ENCODE measurements at places on chromosomes 4 and X.

DNA sequence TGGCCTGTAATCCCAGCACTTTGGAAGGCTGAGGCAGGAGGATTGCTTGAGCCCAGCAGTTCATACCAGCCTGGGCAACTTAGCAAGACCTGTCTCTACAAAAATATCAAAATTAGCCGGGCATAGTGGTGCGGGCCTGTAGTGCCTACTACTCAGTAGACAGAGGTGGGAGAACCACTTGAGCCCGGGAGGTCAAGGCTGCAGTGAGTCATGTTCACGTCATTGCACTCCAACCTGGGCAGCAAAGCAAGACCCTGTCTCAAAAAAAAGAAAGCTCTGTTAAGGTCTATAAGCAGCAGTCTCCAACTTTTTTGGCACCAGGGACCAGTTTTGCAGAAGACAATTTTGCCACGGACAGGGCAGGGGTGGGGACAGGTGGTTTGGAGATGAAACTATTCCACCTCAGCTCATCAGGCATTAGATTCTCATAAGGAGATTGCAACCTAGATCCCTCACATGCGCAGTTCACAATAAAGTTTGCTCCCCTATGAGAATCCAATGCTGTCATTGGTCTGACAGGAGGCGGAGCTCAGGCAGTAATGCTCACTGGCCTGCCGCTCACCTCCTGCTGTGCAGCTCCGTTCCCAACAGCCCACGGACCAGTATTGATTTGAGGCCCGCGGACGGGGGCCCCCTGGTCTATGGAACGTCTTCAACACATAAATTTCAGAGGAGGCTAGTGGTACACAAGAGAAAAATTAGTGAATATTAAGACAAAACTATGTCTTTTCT is 67.9 kb downstream of the KLHL8 start:
- no peak overlapping the region for H3K27ac ChIP-seq
- H3K36me3 ChIP-seq, result no peaks in the 10 kb centered on the region
- DNase-seq, result no peak
- H3K4me3 ChIP-seq, result no peak overlapping the region

DNA sequence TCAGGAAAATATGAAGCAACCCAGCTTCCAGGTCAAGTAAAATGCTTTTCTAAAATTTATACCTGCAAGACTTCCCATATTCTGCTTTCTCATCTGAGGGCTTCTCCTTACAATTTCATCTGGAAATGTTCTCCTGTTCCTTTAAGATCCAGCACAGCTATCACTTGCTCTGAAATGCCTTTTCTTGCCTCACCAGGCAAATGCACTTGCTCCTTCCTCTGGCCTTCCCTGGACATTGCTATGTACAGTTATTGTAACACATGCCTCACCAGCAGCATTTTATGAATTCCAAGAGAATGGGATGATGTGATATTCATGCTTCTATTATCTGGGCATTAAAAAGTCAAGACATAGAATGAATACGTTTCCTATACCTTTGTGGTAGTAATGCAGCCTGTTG is 842.1 kb upstream of the INTU start:
- H3K4me3 ChIP-seq, result no peak overlapping the region
- H3K27ac ChIP-seq, result no peak overlapping the region
- H3K27me3 ChIP-seq, result no peaks in the 10 kb centered on the region
- DNase-seq, result no peak

- H3K4me1 ChIP-seq, result peaks cover 2% of the 10 kb centered on the region
- DNase-seq, result no peak
- H3K4me3 ChIP-seq, result no peak overlapping the region
- no peaks in the 10 kb centered on the region for H3K36me3 ChIP-seq
- no peaks in the 10 kb centered on the region for H3K27me3 ChIP-seq
Measured at GRCh38 chrX:72247206-72247942, 8.5 kb upstream of the ERCC6L start.

DNA sequence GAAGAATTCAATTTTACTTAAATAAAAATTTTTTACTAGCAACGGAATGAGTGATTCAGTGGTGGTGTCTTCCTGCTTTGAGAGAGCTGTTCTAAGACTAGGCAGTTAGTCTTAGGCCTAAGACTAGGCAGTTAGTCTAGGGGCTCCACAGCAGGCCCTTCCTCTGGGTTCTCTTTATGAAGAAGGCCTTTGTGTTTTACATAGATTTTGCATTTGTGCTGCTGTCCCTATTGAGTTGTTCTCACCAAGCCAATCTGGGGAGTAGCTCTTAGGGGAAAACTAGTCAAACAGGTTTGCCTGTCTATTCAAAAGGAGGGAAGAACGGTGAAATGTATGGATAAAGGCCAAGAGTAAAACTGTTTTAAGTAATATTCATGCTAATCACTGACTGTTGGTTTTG is 7.6 kb downstream of the UGT8 start:
- H3K36me3 ChIP-seq, result no peaks in the 10 kb centered on the region
- H3K4me1 ChIP-seq, result no peaks in the 10 kb centered on the region
- H3K27me3 ChIP-seq, result peaks cover 10% of the 10 kb centered on the region
- H3K27ac ChIP-seq, result no peak overlapping the region
- no peak overlapping the region for H3K4me3 ChIP-seq

GRCh38 chrX:68147848-68148247 is 285.4 kb downstream of the OPHN1 start:
- no peaks in the 10 kb centered on the region for H3K27me3 ChIP-seq
- no peak for DNase-seq
- no peak overlapping the region for H3K27ac ChIP-seq

GRCh38 chr4:47349326-47349725 is 114.2 kb downstream of the COMMD8 start:
- H3K4me3 ChIP-seq, result no peak overlapping the region
- H3K36me3 ChIP-seq, result no peaks in the 10 kb centered on the region
- H3K4me1 ChIP-seq, result no peaks in the 10 kb centered on the region
- H3K27me3 ChIP-seq, result no peaks in the 10 kb centered on the region

- no peak for DNase-seq
- H3K27me3 ChIP-seq, result no peaks in the 10 kb centered on the region
- no peaks in the 10 kb centered on the region for H3K36me3 ChIP-seq
- no peaks in the 10 kb centered on the region for H3K4me1 ChIP-seq
- no peak overlapping the region for H3K27ac ChIP-seq
Measured at GRCh38 chr4:11106190-11106589, 322.5 kb downstream of the HS3ST1 start.

GRCh38 chr4:108834835-108835384 is 72.1 kb upstream of the ETNPPL start:
- H3K27ac ChIP-seq, result no peak overlapping the region
- no peak overlapping the region for H3K4me3 ChIP-seq
- peak; percentile 16 for DNase-seq
- no peaks in the 10 kb centered on the region for H3K36me3 ChIP-seq
- peaks cover 17% of the 10 kb centered on the region for H3K4me1 ChIP-seq

DNA sequence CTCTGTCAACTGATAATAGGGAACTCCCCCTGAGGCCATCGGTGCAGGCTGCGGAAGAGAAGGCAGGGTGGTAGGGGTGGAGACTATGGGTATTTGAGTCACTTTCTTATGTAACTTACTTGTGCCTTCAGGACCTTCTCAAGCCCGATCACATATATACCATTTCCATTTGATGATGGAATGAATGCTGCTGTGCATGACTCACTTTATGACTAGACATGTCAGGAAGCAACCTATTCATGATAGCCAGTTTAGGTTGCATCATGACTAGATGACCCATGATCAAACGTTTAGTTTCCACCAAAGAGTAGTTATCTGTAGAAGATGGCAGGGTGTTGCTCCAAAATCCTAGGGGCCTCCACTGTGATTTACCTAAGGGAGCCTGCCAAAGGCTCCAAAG is 435.5 kb downstream of the DTHD1 start:
- no peaks in the 10 kb centered on the region for H3K27me3 ChIP-seq
- no peak overlapping the region for H3K4me3 ChIP-seq
- H3K27ac ChIP-seq, result no peak overlapping the region
- H3K36me3 ChIP-seq, result no peaks in the 10 kb centered on the region

DNA sequence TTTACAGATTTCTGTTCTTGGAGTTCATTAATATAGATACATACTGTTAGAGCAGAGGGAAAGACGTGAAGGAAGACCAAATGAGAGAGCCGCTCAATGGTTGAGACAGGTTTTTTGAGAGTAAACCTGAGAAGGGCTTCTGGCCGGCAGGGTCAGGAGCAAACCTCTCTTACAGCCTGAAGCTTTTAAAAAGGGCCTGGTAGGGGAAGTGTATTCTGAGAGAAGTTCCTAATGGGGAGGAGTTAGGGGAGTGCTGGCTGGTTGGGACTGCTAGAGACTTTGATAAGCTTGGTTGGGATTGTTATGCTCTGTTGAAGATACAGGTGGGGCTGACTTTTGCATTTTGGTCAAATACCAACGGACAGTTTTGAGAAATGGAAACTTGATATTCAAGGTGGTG is 186.8 kb upstream of the PABPC4L start:
- no peaks in the 10 kb centered on the region for H3K36me3 ChIP-seq
- H3K4me3 ChIP-seq, result no peak overlapping the region
- no peaks in the 10 kb centered on the region for H3K27me3 ChIP-seq
- H3K27ac ChIP-seq, result no peak overlapping the region
- H3K4me1 ChIP-seq, result no peaks in the 10 kb centered on the region

- H3K4me3 ChIP-seq, result no peak overlapping the region
- DNase-seq, result no peak
- H3K27me3 ChIP-seq, result no peaks in the 10 kb centered on the region
- no peaks in the 10 kb centered on the region for H3K36me3 ChIP-seq
- H3K27ac ChIP-seq, result peak overlapping the region; percentile 80
Measured at GRCh38 chrX:119040432-119040831, 32.4 kb upstream of the CT47C1 start.

DNA sequence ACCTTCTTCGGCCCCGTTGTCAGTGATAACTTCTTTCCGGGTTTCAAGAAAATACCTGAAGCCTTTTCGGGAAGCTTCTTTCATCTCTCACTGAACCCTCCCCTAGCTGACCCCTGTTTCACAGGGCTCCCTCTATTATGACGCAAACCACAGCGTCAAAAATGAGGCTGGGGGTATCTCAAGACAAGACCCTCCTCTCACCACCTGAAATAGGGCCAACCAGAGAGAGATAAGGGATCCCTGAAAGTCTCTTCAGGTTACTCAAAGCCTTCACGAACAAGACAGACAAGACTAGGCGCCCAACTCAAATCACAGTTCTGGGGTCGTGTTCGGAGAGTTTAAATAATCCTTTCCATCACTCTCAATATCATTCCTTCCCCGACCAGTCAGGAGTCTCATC is 1.2 kb downstream of the PHF8 start:
- peak overlapping the region; percentile 39 for H3K27ac ChIP-seq
- peaks cover 7% of the 10 kb centered on the region for H3K36me3 ChIP-seq
- peaks cover 8% of the 10 kb centered on the region for H3K4me1 ChIP-seq
- H3K4me3 ChIP-seq, result peak overlapping the region; percentile 66
- DNase-seq, result no peak

DNA sequence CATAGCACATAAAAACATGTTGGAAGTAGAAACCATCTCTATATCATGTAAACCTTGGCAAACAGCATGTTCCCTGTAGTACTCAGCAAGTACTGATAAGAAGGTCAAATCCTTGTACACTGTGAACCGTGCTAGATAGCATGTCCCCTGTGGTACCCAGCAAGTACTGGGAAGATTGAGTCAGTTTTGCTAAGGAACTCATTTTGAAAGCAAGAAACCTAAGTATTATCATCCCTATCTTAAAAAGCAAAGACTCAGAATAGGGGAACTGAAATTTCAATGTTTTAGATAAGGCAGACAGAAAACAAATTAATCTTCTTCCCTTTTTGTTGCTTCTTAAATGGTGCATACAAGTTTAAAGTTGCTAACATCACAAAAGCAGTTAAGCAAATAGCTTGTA is 180.2 kb downstream of the RBM46 start:
- no peak overlapping the region for H3K27ac ChIP-seq
- H3K4me1 ChIP-seq, result no peaks in the 10 kb centered on the region
- H3K27me3 ChIP-seq, result no peaks in the 10 kb centered on the region
- H3K4me3 ChIP-seq, result no peak overlapping the region
- no peaks in the 10 kb centered on the region for H3K36me3 ChIP-seq
- no peak for DNase-seq

- no peaks in the 10 kb centered on the region for H3K4me1 ChIP-seq
- DNase-seq, result no peak
- H3K36me3 ChIP-seq, result no peaks in the 10 kb centered on the region
- H3K4me3 ChIP-seq, result no peak overlapping the region
- peaks cover 67% of the 10 kb centered on the region for H3K27me3 ChIP-seq
- no peak overlapping the region for H3K27ac ChIP-seq
Measured at GRCh38 chrX:152878976-152879755, 18.7 kb upstream of the ZNF185 start.

- no peaks in the 10 kb centered on the region for H3K36me3 ChIP-seq
- H3K4me1 ChIP-seq, result no peaks in the 10 kb centered on the region
- no peak overlapping the region for H3K4me3 ChIP-seq
- no peaks in the 10 kb centered on the region for H3K27me3 ChIP-seq
- no peak overlapping the region for H3K27ac ChIP-seq
Measured at GRCh38 chrX:131059246-131059645, 1.1 kb downstream of the ARHGAP36 start.

GRCh38 chr4:150082241-150082640 is 4.0 kb downstream of the DCLK2 start:
- no peak overlapping the region for H3K27ac ChIP-seq
- DNase-seq, result no peak
- H3K4me1 ChIP-seq, result peaks cover 10% of the 10 kb centered on the region
- no peaks in the 10 kb centered on the region for H3K27me3 ChIP-seq

DNA sequence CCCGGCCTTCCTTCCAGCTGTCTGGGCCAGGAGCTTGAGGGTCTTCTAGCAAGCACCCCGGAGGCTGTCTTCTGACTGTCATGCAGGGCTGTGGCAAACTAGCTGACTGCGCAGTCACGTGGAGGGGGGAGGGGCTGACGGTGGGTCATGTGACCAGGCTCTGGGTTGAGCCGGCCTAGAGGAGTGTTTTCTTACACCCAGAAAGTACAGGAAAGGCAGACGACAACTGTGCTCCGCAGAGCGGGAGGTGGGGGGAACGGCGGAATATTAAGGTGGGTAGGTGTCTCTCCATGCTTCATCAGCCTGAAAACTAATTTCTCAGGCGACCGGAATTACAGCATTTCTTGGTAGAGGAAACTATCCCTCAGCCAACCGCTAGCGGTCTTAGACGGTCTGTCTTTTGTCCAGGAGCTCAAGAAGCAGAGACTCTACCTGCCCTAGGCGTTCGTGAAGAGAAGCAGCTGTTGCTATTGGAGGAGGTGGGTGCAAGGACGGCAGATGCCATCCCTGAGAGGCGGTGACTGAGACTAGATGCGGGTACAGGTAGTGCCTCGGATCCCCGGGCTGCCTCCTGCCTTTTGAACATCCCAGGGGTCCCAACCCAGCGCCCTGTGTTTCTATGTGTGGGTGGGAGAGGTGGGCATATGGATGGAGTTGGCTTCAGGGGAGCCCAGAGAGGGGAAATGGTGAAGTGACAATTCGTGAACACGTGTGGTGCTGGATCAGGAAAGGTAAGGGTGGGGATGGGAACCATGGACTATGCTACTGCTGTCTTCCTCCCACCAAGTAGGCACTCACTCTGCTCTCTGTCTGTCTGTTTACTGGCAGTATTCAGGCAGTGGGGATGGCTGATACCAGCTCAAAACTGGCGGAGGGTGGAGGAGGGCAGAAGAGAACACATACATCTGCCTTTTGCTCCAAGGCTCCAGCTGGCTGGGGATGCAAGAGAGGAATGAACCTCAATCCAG is 8.8 kb downstream of the GPRASP1 start:
- peak; percentile 74 for DNase-seq
- H3K27me3 ChIP-seq, result no peaks in the 10 kb centered on the region
- no peaks in the 10 kb centered on the region for H3K4me1 ChIP-seq
- H3K36me3 ChIP-seq, result no peaks in the 10 kb centered on the region
- H3K27ac ChIP-seq, result no peak overlapping the region

All from SK-N-SH (cell line).